Aorta (tissue), 5 donors: ENCODE measurements at places on chromosomes 7 and 10.

- no peak for DNase-seq
Observed at GRCh38 chr7:138903186-138903820, 77.9 kb downstream of the KIAA1549 start.

- DNase-seq = no peak
Observed at GRCh38 chr10:61304746-61305145, 148.4 kb downstream of the TMEM26 start.

DNA sequence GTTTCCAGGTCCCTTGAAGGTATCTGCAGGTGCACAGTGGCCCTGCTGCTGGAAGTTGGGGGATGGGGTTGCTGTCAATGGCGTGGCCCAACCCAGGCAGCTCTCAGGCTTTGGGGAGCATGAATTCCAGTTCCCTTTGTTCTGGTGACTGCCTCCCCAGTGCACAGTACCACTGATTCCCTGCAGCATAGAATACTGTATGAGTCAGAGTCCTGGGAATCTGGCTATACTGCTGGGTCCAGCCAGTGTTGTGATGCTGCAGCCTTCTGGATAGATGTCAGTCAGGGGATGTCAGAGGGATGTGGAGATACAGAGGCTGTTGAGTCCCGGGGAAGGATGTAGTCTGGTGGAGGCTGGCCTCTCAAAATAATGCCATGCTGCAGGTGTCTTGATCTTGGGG is 99.3 kb downstream of the LANCL2 start:
- no peak for DNase-seq

DNA sequence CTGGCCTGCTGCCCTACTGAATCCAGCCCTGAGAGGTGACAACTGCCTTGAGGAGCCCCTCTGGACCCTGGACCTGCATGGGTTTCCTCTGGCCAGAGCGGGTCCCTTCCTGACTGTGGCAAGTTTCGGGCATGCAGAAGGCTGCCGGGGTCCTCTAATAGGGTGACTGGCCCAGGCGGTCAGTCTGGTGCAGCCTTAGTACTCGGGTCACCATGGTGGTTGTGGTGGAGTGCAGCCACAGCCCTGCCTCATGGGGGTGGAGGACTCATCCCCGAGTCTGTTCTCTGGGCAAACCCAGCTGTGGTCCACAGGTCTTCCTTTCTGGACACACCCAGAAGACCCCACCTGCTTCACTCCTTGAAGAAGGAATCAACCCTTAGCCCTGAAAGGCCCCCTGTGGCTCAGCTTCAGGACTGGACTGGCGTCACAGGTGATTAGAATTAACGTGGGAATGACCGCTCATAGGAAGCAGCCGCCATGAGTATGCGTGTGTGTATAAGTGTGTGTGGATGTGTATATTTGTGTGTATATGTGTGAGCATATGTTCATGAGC is 28.7 kb downstream of the RAMP3 start:
- DNase-seq = peak; percentile 43

DNA sequence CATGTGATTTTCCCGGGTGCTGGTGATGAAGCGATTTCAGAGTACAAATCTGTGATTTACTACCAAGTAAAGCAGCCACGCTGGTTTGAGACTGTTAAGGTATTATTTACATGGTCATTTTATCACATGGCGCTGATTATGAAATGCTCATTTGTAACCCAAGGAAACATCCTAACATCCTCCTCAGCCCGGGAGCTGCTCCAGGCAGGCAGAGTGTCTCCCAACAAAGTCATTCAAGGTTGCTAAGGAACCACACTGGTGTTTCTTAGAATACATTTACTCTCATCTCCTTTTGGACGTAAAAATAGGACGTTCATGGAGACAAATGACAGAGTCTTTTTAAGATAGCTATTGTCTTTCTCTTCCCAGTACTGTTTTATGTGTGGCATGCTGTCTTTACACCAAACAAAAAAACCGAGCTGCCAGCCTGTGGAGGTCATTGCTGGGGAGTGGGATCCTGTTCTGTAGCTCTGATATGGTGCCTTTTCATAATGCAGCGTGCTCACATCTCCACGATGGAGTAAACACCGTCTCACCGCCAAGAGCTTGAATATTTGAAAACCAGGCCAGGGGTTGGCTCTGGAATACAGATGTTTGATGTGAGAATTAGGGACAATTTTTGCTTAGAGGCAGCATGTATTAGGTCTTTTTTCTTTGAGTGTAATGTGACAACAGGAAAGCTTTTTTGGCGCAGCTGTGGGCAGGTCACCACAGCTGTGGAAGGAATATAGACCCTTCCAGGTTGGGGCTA is 119.6 kb downstream of the DOCK1 start:
- no peak for DNase-seq

DNA sequence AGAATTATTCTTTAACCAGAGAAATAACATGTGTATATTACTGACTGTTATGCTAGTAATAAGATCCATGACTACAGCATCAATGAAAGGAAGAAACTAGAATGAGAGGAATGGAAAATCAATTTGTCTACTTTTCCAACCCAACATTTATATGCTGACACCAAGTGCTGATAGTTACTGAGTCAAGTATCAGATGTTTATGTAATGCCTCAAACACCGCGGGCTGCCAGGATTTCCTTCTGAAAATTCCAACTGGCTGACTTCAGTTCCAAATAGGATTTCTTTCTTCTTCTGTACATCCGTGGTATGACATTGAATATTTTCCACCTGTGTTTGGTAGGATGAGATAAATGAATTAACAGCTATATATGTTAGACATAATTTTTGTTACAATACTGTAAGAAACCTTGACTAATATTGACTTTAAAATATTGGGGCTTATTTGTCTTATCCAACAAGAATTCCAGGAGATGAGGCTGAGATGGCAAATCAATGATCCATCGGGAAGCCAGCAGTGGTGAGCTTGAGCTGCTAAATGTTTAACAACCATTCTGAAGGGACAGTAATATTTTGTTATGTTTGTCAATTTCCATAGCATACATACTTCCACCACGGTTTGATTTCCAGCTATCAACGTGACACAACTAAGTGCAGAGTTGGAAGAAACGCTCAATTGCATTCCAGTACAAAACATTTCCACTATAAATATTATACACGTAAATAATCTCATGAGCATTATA is 435.2 kb upstream of the AUTS2 start:
- DNase-seq = no peak

DNA sequence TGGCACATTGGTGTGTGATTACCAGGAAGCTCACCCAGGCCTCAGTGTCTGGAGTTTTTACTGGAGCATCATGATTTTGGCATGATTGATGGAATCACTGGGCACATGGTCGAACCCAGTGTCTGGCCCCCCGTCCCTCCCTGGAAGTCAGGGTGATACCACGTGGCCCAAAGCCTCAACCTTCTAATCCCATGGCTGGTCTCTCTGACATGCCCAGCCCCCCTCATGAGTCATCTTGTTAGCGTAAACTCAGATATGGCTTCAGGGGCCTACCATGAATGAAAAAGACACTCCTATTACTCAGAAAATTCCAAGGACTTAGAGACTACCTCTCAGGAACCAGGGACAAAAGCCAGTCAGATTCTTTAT is 109.3 kb downstream of the GRK5 start:
- no peak for DNase-seq

DNA sequence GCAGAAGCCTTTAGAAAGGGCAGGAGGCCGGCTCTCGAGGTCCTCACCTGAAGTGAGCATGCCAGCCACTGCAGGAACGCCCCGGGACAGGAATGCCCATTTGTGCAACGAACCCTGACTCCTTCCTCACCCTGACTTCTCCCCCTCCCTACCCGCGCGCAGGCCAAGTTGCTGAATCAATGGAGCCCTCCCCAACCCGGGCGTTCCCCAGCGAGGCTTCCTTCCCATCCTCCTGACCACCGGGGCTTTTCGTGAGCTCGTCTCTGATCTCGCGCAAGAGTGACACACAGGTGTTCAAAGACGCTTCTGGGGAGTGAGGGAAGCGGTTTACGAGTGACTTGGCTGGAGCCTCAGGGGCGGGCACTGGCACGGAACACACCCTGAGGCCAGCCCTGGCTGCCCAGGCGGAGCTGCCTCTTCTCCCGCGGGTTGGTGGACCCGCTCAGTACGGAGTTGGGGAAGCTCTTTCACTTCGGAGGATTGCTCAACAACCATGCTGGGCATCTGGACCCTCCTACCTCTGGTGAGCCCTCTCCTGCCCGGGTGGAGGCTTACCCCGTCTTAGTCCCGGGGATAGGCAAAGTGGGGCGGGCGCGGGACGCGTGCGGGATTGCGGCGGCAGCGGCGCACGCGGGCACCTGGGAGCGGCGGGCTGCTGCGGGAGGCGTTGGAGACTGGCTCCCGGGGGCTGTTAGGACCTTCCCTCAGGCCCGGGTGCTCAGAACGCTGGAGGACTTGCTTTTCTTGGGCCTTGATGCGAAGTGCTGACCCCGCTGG is at the start of gene FAS:
FAS (plus strand) TSS at position 415 of the 777 bp plus-strand sequence; CDS start at position 494, 79 bp downstream.
- DNase-seq = peak; percentile 90

DNA sequence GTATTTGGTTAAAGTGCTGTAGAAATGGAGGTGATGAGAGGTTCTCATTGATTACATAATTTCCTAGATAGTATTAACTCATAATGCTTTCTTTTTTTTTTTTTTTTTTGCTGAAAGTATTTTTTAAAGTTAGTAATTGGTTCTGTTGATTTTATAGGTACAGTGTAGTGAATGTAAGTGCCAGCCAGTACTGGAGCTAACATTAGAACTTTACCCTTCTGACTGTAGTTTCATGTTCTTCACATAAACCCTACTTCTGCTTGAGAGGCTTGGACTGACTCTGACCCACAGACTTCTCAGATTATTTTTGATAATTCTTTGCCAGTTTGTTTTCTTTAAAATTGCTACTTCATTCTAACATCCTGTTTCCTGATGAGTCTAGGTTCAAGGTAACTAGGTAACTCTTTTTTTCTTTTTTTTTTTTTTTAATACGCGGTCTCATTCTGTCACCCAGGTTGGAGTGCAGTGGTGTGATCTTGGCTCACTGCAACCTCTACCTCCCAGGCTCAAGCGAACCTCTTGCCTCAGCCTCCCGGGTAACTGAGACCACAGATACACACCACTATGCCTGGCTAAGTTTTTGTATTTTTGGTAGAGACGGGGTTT is 92.2 kb upstream of the OIT3 start:
- no peak for DNase-seq

- DNase-seq = peak; percentile 2
Observed at GRCh38 chr10:119095640-119096039, 8.3 kb upstream of the DENND10 start.

- no peak for DNase-seq
Observed at GRCh38 chr7:112930787-112931186, 140.6 kb upstream of the TMEM168 start.

DNA sequence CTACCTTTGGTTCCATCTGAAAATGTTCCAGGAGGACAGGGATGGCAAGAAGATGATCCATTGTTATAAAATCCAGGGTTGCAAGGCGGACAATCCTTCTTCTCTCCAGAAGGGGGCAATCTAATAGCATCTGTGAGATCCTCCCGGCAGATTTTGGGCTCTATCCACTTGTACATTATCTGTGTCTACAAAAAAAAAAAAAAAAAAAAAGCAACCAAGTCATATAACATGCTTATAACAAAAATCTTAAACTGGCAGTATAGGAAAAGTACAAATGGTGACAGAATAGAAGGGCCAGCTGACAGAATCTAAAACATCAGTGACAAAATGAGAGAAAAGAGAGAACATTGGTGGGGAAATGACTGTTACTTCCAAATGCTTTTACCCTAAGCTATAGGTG is 132.7 kb downstream of the ELAPOR2 start:
- no peak for DNase-seq

DNA sequence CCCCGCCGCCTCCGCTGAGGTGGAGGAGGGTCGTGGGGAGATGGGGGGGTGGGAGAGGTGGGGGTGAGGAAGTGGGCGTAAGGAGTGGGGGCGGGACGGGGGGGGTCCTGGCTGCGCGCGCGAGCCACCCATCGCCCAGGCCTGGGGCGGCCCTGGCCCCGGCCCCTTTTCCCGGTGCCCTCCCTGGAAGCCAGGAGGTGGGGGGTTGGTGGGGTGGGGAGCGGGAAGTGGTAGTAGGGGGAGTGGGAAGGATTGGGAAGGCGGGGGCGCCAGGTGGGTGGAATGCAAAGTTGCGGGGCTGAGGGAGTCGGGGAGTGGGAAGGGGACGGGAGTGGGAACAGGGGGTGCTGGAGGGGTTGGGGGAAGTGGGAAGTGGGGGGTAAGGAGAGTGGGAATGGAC is 319 bp upstream of the MMD2 start:
- peak; percentile 17 for DNase-seq

GRCh38 chr10:128105383-128105782 is 20.8 kb downstream of the MKI67 start:
- DNase-seq = no peak

- DNase-seq = no peak
Observed at GRCh38 chr7:10756981-10757380, 216.7 kb upstream of the PHF14 start.

DNA sequence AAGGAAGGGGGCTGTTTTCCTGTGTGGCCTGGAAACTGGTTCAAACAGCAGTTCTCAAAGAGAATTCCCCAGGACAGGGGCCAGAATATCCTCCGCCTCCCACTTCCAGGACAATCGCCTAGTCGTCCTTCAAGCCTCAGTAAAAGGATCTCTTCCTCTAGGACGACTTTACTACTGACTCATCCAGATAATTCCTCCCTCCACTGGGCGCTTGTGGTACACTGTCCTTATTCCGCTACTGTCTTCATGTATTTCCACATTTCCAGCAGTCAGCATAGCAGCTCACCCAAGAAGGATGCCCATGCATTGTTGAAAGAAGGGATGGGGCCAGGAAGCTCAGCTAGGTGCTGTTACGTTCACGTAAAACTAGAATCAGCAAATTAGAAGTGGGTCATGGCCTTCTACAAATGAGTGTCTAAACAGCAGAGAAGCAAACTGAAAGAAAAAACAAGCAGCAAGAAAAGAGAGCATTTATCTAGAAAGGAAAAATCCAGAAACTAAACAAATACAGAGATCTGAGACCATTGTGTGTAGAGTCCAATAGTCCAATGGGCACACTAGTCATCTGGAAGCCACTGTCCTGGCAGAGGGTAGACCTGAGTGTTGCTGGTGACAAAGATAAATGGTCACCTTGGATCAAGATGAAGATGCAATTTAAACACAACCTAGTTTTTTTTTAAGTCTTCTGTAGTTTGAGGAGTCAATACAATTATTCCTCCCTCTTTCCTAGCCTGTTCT is 26.3 kb downstream of the CLRN3 start:
- DNase-seq = no peak

- no peak for DNase-seq
Observed at GRCh38 chr10:100600218-100600617, 64.5 kb downstream of the HIF1AN start.

- no peak for DNase-seq
Observed at GRCh38 chr7:96188174-96188581, 133.7 kb downstream of the SLC25A13 start.

- peak; percentile 62 for DNase-seq
Observed at GRCh38 chr7:66682350-66683093, 53.8 kb downstream of the KCTD7 start.

GRCh38 chr10:95125582-95125981 is 56.3 kb upstream of the CYP2C8 start:
- no peak for DNase-seq

GRCh38 chr10:17239345-17240085 is 11.5 kb downstream of the VIM start:
- DNase-seq = no peak
